ENCODE measurements at places on chromosomes 11 and 22.

GRCh38 chr11:121417055-121417551, 35.0 kb upstream of the SORL1 start:
- peak; percentile 56 for DNase-seq

- DNase-seq, result no peak
These were observed 67.2 kb downstream of the C11orf91 start for GRCh38 chr11:33633251-33634003.

DNA sequence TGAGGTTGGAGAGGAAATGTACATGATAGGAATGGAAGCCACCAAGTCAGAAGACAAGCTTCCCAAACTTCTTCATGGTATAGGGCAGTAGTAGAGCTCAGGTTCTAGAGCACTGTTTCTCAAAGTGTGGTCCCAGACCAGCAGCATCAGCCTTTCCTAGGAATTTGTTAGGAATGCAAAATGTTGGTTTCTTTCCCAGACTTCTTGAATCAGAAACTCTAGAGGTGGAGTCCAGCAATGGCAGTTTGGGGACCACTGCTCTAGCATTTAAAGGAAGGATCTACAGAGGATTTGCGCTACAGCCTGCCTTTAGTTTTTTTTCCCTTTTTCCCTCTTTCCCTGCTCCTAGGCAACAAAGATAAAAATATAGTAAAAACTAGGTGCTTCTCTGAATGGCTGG, 17.0 kb upstream of the MMP12 start:
- no peak for DNase-seq

- no peak for DNase-seq
These were observed 36.2 kb upstream of the FGF3 start for GRCh38 chr11:69855421-69855820.

DNA sequence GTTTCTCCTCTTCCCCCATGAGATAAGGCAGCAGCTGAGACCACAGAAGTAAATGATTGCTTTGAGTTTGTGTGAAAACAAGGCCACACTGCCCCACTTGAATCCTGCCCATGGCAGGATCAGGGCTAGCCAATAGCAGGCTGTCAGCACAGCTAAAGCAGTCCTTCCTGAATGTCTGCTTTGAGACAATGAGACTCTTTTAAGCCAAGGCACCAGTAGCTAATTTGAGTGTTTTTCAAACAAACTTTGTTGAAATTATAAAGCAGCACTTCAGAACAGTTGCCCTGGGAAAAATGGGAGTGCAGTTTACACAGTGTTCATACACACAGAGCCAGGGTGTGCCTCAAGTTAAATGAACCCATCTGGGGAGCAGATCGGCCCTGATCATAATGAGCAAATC, 103.5 kb upstream of the OR5AK2 start:
- DNase-seq, result no peak

DNA sequence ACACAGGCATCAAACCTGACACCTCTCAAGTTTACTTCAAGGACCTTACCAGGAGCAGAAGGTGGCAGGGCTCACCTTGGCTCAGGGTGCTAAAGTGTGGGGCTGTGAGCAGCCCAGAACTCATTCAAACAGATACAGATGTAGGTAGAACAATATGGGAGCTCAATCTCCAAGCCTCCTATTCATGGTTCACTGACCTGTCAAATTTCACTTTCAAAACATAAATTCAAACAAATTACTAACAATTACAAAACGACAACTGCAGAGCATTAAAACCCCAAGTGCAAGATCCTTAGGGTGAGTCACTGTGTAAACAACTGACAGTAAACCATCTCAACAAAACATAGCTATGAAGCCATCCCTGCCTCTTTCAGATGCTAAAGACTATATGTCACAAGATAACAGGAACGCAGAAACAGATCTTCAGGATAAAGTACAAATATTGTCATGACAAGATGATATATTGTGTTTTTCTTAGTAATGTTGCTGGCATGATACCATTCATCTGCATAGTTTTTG, 303.5 kb upstream of the ANO3 start:
- no peak for DNase-seq

DNA sequence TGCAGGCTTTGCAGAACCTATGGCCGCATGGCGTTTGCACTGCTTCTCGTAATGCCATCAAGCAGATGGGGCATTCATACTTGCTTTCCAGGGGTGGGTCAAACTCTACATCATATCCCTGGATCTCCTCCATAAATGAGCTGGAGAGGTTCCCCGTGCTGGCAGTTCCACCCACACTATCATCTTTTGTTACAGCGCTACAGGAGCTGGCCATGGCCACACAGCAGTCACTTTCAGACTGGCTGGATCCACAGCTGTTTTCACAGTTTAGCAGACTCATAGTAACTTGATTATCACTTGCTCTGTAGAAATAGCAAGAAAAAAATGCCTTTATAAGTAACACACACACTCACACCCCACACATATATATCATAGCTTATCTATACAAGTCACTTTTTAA, 8.8 kb downstream of the TRAF6 start:
- peak; percentile 57 for DNase-seq

DNA sequence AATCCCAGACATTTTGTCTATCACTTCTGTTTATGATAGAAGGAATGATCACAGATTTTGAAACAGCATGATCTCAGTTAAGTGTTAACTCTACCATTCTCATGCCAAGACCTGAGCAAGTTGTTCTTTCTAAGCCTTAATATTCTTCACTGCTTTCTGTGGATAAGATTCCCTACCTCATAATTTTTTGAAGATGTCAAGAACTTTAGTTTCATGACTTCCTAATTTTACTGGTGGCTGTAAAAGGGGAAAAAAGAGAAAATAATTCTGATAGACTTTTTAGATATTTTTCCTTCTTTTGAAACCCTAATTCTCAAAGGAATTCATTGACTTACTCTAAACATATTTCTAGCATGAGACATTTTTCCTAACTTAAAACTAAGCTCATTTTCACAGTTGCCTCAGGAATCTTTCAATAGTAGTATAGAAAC, 520.0 kb upstream of the LUZP2 start:
- DNase-seq, result no peak

- DNase-seq, result no peak
These were observed 21.6 kb downstream of the RTN4R start for GRCh38 chr22:20246368-20247009.

- no peak for DNase-seq
These were observed 32.9 kb upstream of the TRIM29 start for GRCh38 chr11:120170741-120171261.
